ENCODE measurements at places on chromosomes 12 and 14. TPM values are rescaled to one million over a fixed set of nuclear protein-coding genes. Genes with fewer than 3 reads are reported as not detected.

DNA sequence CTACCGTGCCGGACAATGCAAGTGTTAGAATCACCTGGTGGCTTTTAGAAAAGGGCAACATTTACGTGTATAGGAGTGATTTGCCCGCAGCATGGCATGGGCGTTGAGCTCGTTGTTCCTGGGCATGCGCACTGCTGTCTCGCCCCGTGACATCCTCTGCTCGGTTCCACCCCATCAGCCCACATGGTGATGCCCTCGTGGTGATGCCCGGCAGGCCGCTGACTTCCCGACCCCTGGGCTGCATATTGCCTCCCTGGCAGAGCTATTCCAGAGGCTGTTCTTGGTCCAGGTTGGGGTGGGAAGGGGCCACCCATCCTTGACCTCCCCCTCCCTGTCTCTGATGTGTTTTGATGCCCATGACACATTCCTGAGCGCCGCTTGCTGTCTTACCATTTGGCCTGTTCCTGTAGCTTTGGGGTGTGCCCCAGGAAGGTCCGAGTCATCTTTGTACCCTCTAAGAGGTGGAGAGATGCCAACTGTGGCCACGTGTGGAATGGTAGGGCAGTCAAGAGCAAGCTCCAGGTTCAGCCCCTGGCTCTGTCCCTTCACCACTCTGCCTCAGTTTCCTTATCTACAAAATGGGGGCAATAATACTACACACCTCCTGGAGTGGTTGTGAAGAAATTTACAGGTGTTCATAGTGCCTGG is 4.8 kb downstream of the HIP1R start:
- no peaks in the 10 kb centered on the region for H3K27me3 ChIP-seq
- H3K36me3 ChIP-seq, result no peaks in the 10 kb centered on the region
- DNase-seq, result no peak
- no peak overlapping the region for H3K27ac ChIP-seq
- peaks cover 22% of the 10 kb centered on the region for H3K4me1 ChIP-seq
- no peak overlapping the region for H3K4me3 ChIP-seq

GRCh38 chr12:101207086-101207780 is 2.8 kb downstream of the SLC5A8 start:
- peaks cover 14% of the 10 kb centered on the region for H3K27me3 ChIP-seq
- H3K36me3 ChIP-seq, result no peaks in the 10 kb centered on the region
- no peaks in the 10 kb centered on the region for H3K4me1 ChIP-seq
- no peak for DNase-seq

- H3K4me1 ChIP-seq, result no peaks in the 10 kb centered on the region
- H3K27ac ChIP-seq, result no peak overlapping the region
- DNase-seq, result no peak
- H3K36me3 ChIP-seq, result no peaks in the 10 kb centered on the region
- no peak overlapping the region for H3K4me3 ChIP-seq
Measured at GRCh38 chr14:26191671-26192070, 406.2 kb downstream of the NOVA1 start.

- no peak overlapping the region for H3K4me3 ChIP-seq
- peak; percentile 7 for DNase-seq
- H3K36me3 ChIP-seq, result no peaks in the 10 kb centered on the region
Measured at GRCh38 chr12:131608740-131609690, 101.9 kb upstream of the SFSWAP start.

SNW1 gene
- 30.6 TPM for total RNA-seq

DNA sequence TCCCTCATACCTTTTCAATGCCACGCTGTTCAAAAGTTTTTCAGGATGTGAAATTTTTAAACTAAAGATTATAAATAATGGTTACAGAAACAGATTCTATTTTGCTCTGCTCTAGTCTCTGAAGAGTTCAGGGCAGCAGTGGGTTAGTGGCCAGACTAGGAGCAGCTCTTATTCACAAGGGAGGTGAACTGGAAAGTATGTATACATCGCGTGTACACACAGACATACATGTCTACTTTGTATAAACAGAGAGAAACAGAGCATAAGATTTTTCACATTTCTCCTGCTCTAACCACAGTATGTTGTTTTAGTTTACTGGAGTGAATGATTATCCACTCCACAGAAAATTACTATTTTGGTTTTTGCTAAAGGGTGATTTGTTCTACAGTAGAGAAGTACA is 74.4 kb upstream of the CRY1 start:
- no peaks in the 10 kb centered on the region for H3K27me3 ChIP-seq
- peaks cover 4% of the 10 kb centered on the region for H3K4me1 ChIP-seq
- peak; percentile 31 for DNase-seq

- peaks cover 10% of the 10 kb centered on the region for H3K36me3 ChIP-seq
- peaks cover 6% of the 10 kb centered on the region for H3K4me1 ChIP-seq
- no peak overlapping the region for H3K27ac ChIP-seq
- DNase-seq, result no peak
Measured at GRCh38 chr14:101877766-101878165, 86.6 kb upstream of the DYNC1H1 start.

DNA sequence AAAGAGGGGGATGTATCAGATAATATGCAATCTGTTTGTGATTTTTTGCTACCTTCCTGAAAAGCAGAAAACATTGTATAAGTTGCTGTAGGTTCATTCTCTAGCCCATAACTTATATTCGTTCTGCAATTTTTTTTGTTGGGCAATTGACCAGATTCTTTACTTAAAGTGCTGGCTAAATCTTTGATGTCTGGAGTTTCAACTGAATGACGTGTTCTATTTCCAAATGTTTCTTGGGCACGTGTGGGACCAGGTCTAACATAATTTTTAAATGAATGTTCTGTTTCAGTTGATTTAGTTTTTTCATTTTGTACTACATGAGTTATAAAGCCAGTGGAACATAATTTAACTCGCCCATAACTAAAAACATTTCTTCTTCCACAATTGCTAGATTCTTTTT is 3.8 kb downstream of the MLH3 start:
- H3K27ac ChIP-seq, result no peak overlapping the region

DNA sequence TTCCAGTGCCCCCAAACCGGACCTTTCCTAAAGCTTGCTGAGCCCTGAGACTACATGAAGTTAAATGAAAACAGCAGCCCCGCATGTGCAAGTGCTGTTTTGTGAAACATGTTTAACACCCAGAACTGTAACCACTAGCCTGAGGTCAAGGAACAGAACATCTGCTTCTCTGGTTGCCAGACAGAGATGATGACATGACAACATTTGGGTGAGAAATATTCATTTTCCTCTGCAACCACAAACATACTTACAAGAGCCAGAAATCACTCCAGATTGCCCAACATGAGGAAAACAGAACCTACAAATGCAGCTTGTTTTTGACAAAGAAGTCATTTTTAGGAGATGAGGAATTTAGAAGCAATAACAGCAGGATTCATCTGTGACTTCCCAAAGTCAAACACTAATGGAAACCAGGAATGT is 110.4 kb downstream of the BCAT1 start:
- no peaks in the 10 kb centered on the region for H3K27me3 ChIP-seq
- H3K4me1 ChIP-seq, result peaks cover 12% of the 10 kb centered on the region
- H3K36me3 ChIP-seq, result peaks cover 12% of the 10 kb centered on the region

RTL1 gene
- total RNA-seq, result not detected

GRCh38 chr12:55738123-55739024 is 4.5 kb upstream of the GDF11 start:
- H3K36me3 ChIP-seq, result no peaks in the 10 kb centered on the region
- peak overlapping the region; percentile 47 for H3K27ac ChIP-seq
- H3K4me1 ChIP-seq, result peaks cover 6% of the 10 kb centered on the region
- H3K4me3 ChIP-seq, result peak overlapping the region; percentile 68
- no peaks in the 10 kb centered on the region for H3K27me3 ChIP-seq

DNA sequence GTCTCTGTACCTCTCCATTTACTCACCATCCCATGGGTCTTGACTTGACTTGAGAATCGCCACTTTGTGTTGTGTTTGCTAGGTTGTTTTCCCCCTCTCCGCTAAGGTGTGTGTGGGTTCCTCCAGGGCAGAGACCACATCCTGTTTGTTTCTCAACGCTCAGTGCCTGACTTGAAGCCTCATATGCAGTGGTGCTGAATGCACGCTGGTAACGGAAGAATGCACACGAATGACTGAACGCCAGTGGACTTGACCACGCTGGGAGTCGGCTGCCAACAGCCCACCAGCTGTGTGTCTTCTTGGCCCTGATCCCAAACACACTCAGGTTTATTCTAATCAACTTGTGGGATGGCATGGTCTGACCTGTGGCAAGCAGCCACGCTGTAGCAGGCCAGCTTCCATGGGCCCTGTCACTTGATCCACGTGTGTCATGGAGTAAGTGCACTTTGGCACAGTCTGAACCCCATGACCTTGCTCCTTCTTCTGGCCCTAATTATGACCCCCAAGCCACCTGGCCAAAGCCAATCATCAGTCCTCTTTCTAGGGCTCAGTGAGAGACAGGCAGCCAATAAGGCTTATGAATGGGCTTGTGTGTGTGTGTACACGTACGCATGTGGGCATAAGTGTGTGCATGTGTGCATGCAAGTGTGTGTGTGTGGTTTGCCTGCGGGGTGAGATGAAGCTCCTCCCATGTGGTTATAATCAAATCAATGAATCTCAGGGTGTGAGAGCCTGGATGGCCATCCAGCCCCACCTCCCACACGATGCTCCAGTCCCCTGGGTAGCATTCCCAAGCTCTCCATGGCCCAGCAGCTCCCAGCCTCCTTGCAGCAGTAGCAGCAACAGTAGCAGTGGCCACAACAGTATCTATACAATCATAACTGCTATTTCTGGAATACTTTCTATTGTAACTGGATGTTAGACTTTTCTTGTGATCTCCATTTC is 6.4 kb upstream of the TC2N start:
- no peak overlapping the region for H3K4me3 ChIP-seq
- peak; percentile 21 for DNase-seq
- no peaks in the 10 kb centered on the region for H3K27me3 ChIP-seq
- no peak overlapping the region for H3K27ac ChIP-seq

- H3K27me3 ChIP-seq, result peaks cover under 1% of the 10 kb centered on the region
- H3K36me3 ChIP-seq, result no peaks in the 10 kb centered on the region
- DNase-seq, result peak; percentile 69
- no peak overlapping the region for H3K4me3 ChIP-seq
- H3K4me1 ChIP-seq, result no peaks in the 10 kb centered on the region
- H3K27ac ChIP-seq, result no peak overlapping the region
Measured at GRCh38 chr14:56666716-56667115, 87.1 kb downstream of the TMEM260 start.

GRCh38 chr14:102723650-102724049 is 53.6 kb upstream of the TRAF3 start:
- H3K27ac ChIP-seq, result no peak overlapping the region
- DNase-seq, result no peak
- peaks cover 36% of the 10 kb centered on the region for H3K36me3 ChIP-seq
- H3K27me3 ChIP-seq, result no peaks in the 10 kb centered on the region

DNA sequence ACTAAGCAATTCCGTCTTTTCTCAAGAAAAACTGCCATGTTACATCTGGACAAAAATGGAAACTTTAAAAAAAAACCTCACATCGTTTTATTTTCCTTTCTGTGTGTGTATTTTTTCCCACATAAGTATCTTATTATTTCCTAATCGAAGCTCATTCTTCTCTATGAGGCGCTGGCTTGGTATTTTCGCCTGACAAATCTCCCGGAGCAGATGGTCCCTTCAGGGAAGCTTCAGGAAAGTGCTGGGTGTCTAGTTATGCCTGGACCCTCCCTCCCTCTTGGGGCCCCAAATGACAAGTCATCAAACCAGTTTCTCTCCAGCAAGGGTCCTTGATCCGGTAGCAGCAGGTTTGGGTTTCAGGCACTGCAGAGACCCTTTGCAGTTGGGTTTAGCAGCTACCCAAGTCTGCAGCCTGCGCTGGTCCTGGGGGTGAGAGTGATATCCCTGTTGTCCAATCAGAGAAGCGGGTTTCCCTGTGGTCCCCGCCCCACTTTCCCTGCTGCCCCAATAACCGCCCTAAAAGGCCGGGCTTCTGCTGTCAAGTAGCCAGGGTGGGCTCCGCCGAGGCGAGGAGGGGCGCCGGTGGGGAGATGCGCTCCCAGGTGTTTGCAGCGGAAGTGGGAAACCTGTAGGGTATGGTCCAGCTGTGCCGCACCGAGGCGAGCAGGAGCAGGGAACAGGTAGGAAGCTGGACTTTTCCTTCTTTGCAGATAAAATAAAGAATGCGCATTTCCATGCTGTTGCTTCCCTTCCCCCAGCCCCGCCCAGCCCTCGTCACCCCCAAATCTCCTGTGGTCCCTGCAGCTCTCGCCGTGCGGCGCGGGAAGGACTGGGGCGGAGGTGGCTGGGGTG is at the start of gene CNTN1:
Gene CNTN1 (plus strand): TSS at position 527 of the 852 bp plus-strand sequence.
- no peaks in the 10 kb centered on the region for H3K36me3 ChIP-seq
- DNase-seq, result peak; percentile 0
- H3K27ac ChIP-seq, result no peak within 1 kb of the TSS

GRCh38 chr14:106044515-106044914 is 518.1 kb downstream of the TMEM121 start:
- no peak overlapping the region for H3K4me3 ChIP-seq
- no peak overlapping the region for H3K27ac ChIP-seq
- no peaks in the 10 kb centered on the region for H3K27me3 ChIP-seq
- no peak for DNase-seq

DNA sequence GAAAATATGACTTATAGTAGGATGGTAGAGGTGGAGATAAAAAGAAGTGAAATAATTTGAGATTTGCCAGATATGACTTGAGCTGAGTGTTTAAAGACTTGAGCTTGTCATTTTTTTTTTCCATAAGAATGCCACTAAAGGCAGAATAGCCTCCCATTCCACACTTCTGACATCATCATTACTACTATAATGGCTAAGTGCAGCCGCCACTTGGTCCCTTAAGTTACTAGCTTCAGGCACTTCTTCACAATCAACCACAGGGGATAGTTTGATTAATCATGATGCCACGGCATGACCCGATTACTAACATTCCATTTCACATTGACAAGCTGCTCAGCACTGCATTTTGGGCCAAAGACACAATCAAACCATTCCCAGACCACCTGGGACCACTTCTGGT is 127.9 kb downstream of the EFCAB11 start:
- no peaks in the 10 kb centered on the region for H3K27me3 ChIP-seq
- H3K27ac ChIP-seq, result no peak overlapping the region
- DNase-seq, result peak; percentile 22
- no peak overlapping the region for H3K4me3 ChIP-seq

- peak; percentile 42 for DNase-seq
- H3K36me3 ChIP-seq, result no peaks in the 10 kb centered on the region
- no peaks in the 10 kb centered on the region for H3K27me3 ChIP-seq
Measured at GRCh38 chr12:86698641-86698980, 442.4 kb upstream of the MGAT4C start.

OR5AU1 gene
- total RNA-seq, result not detected

Data from IMR-90 (cell line).